ENCODE measurements at places on chromosomes 12 and 14.

- no peak for DNase-seq
Observed at GRCh38 chr14:72651714-72652113, 242.2 kb downstream of the DPF3 start.

DNA sequence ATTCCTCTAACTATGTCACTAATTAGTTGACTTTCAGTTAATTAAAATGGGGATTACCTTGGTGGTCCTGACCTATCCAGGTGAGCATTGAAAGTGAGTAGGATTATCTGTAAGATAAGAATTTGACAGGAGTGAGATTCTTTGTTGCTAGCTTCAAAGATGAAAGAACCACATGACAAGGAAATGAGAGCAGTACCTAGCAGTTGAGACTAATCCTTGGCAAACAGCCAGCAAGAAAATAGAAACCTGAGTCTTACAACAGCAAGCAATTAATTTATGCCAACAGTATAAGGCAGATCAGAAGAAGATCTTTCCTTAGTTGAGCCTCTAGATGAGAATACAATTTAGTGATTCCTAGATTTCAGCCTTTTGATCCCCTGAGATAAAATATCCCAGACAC, 1058.4 kb downstream of the LRFN5 start:
- DNase-seq: no peak

GRCh38 chr12:88833641-88834116, 253.4 kb upstream of the KITLG start:
- no peak for DNase-seq

GRCh38 chr12:2794191-2794735, 507 bp upstream of the FKBP4 start:
- peak; percentile 44 for DNase-seq

GRCh38 chr12:54201001-54201794, 12.4 kb upstream of the SMUG1 start:
- peak; percentile 59 for DNase-seq

DNA sequence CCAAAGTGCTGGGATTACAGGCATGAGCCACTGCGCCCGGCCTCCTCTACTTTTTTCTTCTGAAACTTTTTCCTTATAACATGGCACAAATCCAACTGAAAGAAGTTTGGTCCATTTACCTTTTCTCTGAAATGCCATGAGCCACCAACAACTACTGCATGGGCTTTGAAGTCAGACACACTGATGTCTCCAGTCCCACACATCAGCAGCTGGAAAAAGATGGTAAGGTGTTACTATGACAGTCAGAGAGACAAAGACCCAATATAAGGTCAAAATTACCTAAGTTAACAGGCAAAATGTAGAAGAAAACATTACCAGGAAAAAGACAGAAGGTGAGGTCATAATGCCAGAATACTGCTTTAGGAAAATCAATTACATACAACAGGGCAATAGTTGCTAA, 48.2 kb downstream of the AREL1 start:
- DNase-seq: no peak

DNA sequence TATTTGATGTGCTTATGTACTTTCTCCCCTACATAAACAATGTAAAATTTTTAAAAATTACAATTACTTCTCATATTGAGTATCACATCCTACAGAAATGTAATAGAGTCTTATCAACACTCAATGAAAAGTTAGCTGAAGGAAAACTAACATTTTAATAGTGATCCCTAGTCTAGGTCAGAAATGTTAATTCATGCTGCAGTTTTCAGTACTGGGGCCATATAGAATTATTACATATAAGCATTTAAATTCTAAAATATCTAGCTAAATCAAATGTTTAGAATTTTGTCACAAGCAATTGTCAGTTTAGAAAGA, 37.8 kb downstream of the SLC6A15 start:
- DNase-seq: no peak

DNA sequence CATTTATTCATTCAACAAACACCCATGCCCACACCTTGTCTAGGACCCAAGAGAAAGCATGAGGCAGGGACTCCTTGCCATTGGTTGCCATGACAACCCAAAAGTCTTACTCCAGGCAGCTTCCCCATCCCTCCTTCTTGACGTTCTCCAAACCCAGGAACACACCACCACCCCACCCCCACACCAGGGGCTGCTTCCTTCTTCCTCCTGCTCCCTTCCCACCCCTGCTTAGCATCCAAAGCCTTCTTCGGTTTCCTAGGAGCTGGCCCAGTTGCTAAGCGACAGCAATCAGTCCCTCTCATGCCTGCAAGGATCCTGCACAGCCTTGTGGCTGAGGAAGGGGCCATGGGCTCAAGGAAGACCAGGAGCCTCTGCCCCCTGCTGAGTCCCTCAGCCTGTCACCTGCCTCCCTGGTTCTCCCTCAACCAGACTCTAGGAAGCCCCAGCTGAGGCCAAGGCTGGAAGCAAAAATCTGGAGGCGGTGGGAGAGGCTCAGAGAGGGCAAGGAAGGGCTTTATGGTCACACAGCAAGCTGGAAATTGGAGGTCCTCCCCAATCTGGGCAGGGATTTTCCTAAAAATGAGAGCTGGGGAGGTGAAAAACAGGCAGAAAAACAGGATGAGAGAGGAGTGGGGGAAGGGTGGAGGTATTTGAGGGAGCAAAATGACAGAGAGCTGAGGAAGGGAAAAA, 15.4 kb downstream of the RASAL1 start:
- no peak for DNase-seq

DNA sequence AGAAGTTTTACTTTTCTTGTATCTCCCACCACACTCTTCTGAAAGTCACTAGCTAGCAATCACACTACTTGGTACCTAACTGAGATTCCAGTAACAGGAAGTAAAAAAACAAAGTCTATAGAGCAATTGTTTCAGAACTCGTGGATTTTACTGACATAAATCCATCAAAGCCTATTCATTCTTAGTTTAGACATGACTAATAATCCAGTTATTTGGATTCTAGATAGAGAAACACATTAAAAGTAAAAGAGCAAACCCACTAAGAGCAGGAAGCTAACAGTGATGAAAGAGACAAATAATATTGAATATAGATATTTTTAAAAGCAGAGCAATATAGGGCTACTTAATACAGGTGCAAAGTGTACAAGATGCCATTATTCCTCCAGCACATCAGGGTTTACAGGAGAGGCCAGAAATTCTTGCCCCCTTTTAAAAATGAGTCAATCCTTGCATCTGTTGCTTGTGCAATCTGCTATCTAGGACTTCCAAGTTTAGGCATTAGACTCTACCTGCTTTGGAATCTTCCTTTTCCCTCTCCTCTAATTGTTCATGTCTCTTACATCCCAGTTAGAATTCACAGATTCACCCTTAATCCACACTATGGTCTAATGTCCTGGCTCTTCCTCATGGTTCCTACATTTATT, 6.0 kb downstream of the HEATR5A start:
- no peak for DNase-seq

DNA sequence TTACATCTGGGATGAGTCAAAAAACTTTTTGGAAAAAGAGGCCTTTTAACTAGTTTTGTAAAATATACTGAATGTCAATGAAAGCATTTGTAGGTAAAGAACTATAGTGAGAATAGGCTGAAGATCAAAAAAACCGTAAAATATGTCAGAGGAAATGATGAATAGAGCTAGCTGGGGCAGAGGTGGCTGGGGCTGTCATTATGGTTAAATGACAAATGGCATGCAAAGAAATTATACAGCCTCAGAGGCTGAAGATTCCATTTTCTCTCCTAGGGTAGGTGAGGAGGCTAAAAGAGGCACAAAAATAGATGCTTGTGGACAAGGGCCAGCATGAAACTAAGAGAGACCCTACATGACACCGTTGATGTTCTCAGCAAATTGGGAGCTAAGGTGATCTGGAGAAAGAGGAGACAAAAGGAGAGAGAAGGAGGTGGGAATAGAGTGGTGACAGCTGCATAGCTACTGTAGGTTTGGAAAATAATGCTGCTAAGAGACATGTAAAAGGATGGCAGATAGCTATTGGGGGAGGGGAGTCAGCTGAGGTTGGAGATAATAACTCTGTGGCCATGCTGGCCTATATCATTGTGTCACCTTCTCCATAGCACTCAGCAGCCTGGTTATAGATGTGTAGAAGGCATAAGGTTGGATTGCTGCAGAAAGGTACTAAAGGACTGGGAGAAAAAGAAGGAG, 63.8 kb downstream of the ABCC9 start:
- no peak for DNase-seq

DNA sequence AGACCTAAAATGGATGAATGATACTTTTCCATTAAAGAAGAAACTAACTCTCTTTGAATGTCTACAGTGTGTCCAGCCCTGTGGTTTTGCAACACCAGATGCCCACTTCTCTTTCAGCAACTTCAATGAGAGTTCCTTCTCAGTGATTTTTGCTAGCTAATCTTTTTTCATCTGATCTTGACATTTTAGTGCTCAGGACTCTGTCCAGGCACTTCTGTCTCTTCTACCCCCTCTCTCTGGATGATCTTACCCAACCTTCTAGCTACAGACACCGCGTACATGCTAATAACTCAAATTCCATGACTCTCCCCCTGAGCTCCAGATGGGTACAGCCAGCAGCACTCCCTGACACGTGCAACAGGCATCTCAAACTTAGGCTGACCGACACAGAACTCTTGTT, 161.1 kb upstream of the FOXN3 start:
- DNase-seq: no peak

GRCh38 chr12:51371295-51371953, 19.8 kb downstream of the GALNT6 start:
- no peak for DNase-seq

DNA sequence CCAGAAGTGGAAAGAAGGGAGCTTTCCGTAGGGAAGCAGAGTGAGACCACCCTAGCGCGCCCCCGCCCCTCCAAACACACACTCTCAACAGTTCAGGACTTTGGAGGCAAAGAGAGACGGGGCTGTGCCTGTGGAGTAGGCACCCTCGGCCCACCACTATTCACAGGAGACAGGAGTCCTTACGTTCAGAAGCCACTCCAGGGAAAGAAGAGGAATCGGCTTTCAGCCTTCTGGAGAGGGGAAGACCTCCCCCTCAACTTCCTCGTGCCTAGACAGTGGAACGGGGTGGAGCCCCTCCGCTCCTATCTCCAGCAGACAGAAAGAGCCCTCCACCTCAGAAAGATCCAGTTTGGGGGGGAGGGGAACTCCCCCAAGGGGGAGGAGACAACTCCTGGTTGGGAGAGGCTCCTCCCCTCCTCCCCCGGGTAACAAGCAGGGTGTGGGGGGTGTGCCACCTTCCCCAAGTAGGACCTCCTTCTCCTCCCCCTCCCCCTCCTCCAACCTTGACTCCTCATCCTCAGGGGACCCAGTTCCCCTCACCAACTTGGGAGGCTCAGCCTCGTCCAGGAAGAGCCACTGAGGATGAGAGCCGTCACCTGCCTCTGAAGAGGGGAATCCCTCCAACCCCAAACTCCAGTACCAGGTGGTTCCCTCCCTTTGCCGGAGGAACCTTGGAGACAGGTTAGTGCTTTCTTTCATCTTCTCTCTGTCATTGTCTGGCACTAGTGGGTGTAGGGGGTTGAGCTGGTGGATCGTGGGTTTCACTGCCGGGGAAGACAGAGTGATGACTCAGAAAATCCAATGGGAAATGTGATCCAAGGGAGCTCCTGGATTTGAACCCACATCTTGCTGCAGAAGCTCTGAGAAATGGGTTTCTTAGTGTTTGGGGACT, 883 bp downstream of the FOXJ2 start:
- peak; percentile 43 for DNase-seq

DNA sequence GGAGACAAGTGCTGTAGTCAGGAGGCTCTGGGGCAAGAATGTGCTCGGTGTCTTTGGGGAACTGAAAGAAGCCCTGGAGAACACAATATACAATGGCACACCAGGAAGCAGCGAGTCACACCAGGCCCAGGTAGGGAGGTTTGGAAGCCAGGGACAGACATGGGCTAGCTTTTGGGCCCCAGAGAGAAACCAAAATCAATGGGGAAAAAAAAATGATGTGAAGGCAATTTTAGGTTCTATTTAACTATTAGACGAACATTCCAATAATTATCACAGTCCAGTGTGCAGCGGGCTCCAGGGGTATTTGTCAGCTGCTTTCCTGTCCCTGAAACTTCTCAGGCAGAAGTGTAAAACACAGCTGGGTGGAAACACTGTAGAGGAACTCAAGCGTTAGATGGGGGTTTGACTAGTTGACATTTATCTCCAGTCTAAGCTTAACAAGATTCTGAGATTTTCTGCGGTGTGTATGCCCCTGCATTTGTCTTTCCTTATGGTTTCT, 21.8 kb upstream of the EGLN3 start:
- no peak for DNase-seq

GRCh38 chr12:94240171-94240570, 91.8 kb downstream of the PLXNC1 start:
- no peak for DNase-seq

- no peak for DNase-seq
Observed at GRCh38 chr12:2338991-2339431, 286.2 kb downstream of the CACNA1C start.

- DNase-seq: no peak
Observed at GRCh38 chr12:132773077-132773955, 11.7 kb upstream of the ANKLE2 start.

DNA sequence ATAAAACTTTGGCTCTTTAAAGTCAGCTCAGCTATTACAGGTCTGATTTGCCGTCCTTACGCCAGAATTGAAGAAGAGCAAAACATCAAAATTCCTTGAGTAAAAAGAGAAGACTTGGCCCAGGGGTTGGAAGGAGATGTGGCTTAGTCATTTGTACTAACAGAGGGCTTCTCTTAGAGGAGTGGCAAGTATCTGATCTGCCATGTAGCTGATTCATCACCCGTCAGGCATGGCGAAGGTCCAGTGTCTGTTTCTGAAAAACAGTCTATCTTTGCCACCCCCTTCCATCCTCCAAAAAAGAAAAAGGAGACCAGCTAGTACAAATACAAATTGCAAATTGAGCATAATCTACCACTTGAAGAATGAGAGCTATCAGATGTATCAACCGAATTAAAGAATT, 91.9 kb downstream of the RAD52 start:
- DNase-seq: no peak

DNA sequence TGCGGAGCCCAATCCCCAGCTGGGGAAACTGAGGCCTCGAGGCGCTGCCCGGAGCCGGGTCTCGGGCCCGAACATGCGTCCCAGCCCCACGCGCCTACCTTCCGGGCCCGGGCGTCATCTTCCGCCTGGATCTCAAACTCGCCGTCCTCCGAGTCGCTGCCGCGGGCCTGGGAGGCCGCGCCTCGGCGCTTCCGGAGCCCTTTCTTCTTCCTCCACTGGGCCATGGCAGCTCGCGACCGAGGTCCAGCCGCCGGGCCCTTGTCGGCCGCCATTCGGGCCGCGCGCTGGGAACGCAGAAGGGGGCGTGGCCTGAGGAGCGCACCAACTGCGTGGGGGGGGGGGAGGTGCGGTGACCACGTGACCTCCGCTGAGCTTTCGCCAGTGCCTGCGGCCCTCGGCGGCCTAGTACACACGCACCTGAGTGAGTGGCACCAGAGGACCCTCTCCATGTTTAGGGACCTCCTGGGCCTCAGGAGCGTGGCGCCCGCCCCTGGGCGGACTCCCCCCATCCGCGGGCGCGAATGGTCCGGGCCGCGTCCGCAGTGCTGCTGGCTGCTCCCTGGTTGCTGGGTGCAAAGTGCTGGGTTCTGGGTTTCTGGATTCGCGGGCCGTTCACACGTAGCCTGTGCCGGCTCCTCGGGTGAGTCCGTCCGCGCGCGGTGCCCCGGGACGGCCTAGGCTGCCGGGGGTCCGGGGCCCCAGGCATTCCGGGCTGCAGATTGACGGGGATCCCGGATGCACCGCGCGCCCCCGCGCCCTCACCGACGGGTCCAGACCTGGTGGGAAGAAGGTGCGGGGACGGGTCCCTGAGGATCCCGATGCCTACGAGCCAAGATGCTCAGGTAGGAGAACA, at the start of the genes DDX54 and RITA1:
Gene DDX54, minus strand, starts transcription at position 299 of the 853 bp plus-strand sequence. Its CDS starts 27 bp downstream, at position 272.
Gene RITA1, plus strand, starts transcription at position 542 of the 853 bp plus-strand sequence. CDS start 1,026 bp downstream, outside the sequence.
- DNase-seq: peak; percentile 81

Data from stimulated activated CD4-positive, alpha-beta T cell treated with anti-CD3 and anti-CD28 coated beads, Interleukin-12 subunit alpha, Interleukin-12 subunit beta, amount 100 ng/mL, for 4 hours (primary cell).